ENCODE measurements at places on chromosomes 11 and 22. TPM values are rescaled to one million over a fixed set of nuclear protein-coding genes. Genes with fewer than 3 reads are reported as not detected.

The SNX32 gene
- polyA plus RNA-seq = 0.54 TPM

DNA sequence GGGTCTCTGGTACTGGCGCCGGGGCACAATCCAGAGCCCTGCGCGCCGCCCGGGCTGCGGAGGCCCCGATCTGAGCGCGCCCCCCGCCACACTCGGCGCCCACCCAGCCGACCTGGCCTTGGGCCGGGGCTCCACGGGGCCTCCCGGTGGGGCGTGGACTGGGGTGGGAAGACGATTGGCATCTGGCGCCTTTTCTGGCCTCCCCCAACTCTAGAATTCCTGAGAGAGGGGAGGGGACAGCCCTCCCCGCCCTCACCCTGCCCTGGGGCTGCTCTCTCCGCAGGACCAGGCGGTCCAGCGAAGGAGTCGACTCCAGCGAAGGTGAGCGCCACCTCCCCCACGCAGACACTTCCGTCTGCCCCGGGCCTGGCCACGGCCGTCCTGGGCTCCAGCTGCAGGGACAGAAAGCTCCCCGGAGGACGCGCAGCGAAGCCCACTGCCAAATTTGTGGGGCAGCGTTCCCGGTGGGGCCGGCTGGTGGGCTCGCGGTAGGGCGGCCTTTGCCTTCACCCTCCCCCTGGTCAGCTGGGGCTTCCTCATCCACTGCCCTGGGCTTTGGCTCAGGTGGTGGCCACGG, 593 bp downstream of the SSH3 start:
- H3K27ac ChIP-seq = no peak overlapping the region
- peaks cover 8% of the 10 kb centered on the region for H3K4me1 ChIP-seq
- peak overlapping the region; percentile 93 for H3K4me3 ChIP-seq
- peaks cover 54% of the 10 kb centered on the region for H3K36me3 ChIP-seq
- no peak for DNase-seq
- H3K27me3 ChIP-seq = no peaks in the 10 kb centered on the region

- H3K4me1 ChIP-seq = no peaks in the 10 kb centered on the region
- H3K4me3 ChIP-seq = no peak overlapping the region
- H3K27me3 ChIP-seq = peaks cover 3% of the 10 kb centered on the region
- no peaks in the 10 kb centered on the region for H3K36me3 ChIP-seq
- DNase-seq = no peak
- H3K27ac ChIP-seq = no peak overlapping the region
Observed at GRCh38 chr22:48310289-48310688, 1517.4 kb downstream of the BRD1 start.

DNA sequence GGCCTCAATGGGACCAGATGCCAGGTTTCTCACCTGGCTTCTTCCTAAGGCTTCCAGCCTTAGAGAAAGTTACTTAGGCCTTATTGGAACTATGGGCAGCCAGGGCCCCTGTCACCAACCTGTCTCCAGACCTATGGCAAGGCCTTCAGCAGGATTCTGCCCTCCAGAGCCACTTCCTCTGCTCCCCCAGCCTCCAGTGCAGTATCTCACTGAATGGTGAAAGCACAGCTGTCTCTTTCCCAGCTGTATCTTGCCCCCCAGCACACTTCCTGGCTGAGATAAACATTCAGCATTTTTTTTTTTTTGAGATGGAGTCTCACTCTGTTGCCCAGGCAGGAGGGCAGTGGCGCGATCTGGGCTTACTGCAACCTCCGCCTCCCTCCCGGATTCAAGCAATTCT, 1.5 kb downstream of the SLC2A11 start:
- peaks cover 21% of the 10 kb centered on the region for H3K4me1 ChIP-seq
- no peak overlapping the region for H3K27ac ChIP-seq
- peaks cover 5% of the 10 kb centered on the region for H3K36me3 ChIP-seq
- DNase-seq = no peak
- no peaks in the 10 kb centered on the region for H3K27me3 ChIP-seq

GRCh38 chr11:2741377-2742131, 41.8 kb upstream of the KCNQ1OT1 start:
- H3K36me3 ChIP-seq = no peaks in the 10 kb centered on the region
- H3K4me1 ChIP-seq = no peaks in the 10 kb centered on the region
- H3K27me3 ChIP-seq = no peaks in the 10 kb centered on the region
- H3K27ac ChIP-seq = no peak overlapping the region
- H3K4me3 ChIP-seq = no peak overlapping the region

GRCh38 chr11:313787-314553, at the start of gene IFITM1:
Gene IFITM1 (plus strand): TSS chr11:314040. CDS start chr11:314171, 131 bp downstream.
- H3K36me3 ChIP-seq = peaks cover 30% of the 10 kb centered on the region
- no peak for DNase-seq
- peak within 1 kb of the TSS; percentile 91 for H3K27ac ChIP-seq
- peak within 1 kb of the TSS; percentile 81 for H3K4me3 ChIP-seq
- H3K27me3 ChIP-seq = peaks cover 22% of the 10 kb centered on the region

The PANX3 gene
- polyA plus RNA-seq = not detected

GRCh38 chr11:66951135-66951534, 7.0 kb downstream of the PC start:
- no peak for DNase-seq
- no peaks in the 10 kb centered on the region for H3K36me3 ChIP-seq
- H3K27me3 ChIP-seq = no peaks in the 10 kb centered on the region
- no peaks in the 10 kb centered on the region for H3K4me1 ChIP-seq

GRCh38 chr11:78048561-78048960, 15.1 kb upstream of the THRSP start:
- no peak for DNase-seq
- no peaks in the 10 kb centered on the region for H3K36me3 ChIP-seq
- no peak overlapping the region for H3K27ac ChIP-seq
- no peaks in the 10 kb centered on the region for H3K27me3 ChIP-seq

DNA sequence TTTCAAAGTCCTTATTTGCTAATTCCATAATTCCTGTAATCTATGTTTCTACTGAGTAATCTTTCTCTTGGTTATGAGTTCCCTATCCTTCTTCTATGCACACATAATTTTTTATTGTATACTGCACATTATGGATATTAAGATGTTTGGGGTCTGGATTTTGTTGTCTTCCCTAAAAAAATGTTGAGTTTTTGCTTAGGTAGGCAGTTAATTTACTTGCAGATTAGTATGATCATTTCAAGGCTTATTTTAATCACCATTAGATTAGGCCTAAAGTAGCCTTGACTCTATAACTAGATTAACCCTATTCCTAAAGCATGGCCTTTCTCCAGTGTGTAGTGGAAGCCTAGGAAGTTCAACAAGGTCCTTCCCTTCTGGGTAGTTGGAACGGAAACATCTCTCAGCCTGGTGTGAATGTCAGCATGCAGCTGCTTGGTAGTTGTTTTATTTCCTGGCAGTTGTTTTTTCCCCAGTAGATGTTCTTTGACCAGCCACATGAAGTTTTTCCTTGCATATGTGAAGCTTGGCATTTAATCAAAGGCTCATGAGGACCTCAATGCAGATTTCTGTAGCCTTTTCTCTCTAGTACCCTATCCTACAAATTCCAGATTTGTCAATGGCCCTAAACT, 419.3 kb upstream of the NARS2 start:
- no peak overlapping the region for H3K27ac ChIP-seq
- H3K27me3 ChIP-seq = no peaks in the 10 kb centered on the region
- H3K36me3 ChIP-seq = no peaks in the 10 kb centered on the region
- H3K4me1 ChIP-seq = no peaks in the 10 kb centered on the region
- H3K4me3 ChIP-seq = no peak overlapping the region

The BTBD10 gene
- polyA plus RNA-seq = 28.1 TPM

The PKNOX2 gene
- polyA plus RNA-seq = 4.0 TPM

- peaks cover under 1% of the 10 kb centered on the region for H3K36me3 ChIP-seq
- peak; percentile 83 for DNase-seq
- peak within 1 kb of the TSS; percentile 93 for H3K27ac ChIP-seq
- H3K4me1 ChIP-seq = peaks cover 17% of the 10 kb centered on the region
- H3K27me3 ChIP-seq = no peaks in the 10 kb centered on the region
- H3K4me3 ChIP-seq = peak within 1 kb of the TSS; percentile 89
Observed at GRCh38 chr11:124800226-124800929, at the start of gene MSANTD2. Gene MSANTD2 (minus strand): TSS chr11:124800406. CDS start chr11:124800380, 26 bp downstream.

- no peak overlapping the region for H3K4me3 ChIP-seq
- H3K27me3 ChIP-seq = no peaks in the 10 kb centered on the region
- no peaks in the 10 kb centered on the region for H3K36me3 ChIP-seq
Observed at GRCh38 chr11:61384271-61385242, 7.8 kb upstream of the TMEM216 start.

GRCh38 chr22:44269117-44269498, 43.6 kb downstream of the SHISAL1 start:
- no peaks in the 10 kb centered on the region for H3K36me3 ChIP-seq
- DNase-seq = no peak
- H3K27ac ChIP-seq = no peak overlapping the region
- no peaks in the 10 kb centered on the region for H3K27me3 ChIP-seq

GRCh38 chr11:26134481-26135355, 197.2 kb upstream of the ANO3 start:
- no peak overlapping the region for H3K27ac ChIP-seq
- no peaks in the 10 kb centered on the region for H3K4me1 ChIP-seq
- H3K36me3 ChIP-seq = no peaks in the 10 kb centered on the region
- H3K4me3 ChIP-seq = no peak overlapping the region

- no peak overlapping the region for H3K4me3 ChIP-seq
- no peaks in the 10 kb centered on the region for H3K27me3 ChIP-seq
- DNase-seq = no peak
- H3K4me1 ChIP-seq = no peaks in the 10 kb centered on the region
Observed at GRCh38 chr11:10528121-10528520, 12.9 kb downstream of the RNF141 start.

All from heart left ventricle (tissue), 16 donors.